ENCODE measurements at places on chromosomes 11 and 22. TPM values are rescaled to one million over a fixed set of nuclear protein-coding genes. Genes with fewer than 3 reads are reported as not detected.

Gene CHST1
- not detected for total RNA-seq

Gene VSTM5
- not detected for total RNA-seq

Gene SLC22A8
- total RNA-seq: not detected

Gene SOX10
- total RNA-seq: not detected

Gene MS4A5
- total RNA-seq: not detected

DNA sequence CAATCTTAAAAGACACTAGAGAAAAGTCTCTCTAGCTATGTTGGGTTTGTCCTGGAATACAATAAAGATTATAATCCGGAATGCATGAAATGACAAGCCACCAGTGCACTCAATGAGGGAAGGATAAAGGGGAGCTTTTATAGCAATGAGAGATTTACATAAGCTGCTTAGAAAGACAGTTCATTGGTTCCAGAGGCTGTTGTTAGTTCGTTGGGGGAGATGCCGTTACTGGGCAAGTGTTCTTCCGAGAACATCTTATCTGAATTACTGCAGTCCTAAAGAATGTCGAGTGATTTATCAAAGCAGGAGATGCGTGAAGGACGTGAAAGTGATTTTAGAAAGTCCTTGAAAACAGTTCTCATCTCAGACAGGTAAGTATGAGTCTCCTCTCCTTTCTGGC is 33.6 kb downstream of the SYN3 start:
- no peak for DNase-seq
- H3K4me3 ChIP-seq: no peak overlapping the region
- H3K36me3 ChIP-seq: no peaks in the 10 kb centered on the region
- no peak overlapping the region for H3K27ac ChIP-seq
- H3K27me3 ChIP-seq: peaks cover 5% of the 10 kb centered on the region

- H3K27ac ChIP-seq: peak overlapping the region; percentile 56
- peak overlapping the region; percentile 27 for H3K4me3 ChIP-seq
- peak; percentile 79 for DNase-seq
- H3K27me3 ChIP-seq: no peaks in the 10 kb centered on the region
- H3K36me3 ChIP-seq: no peaks in the 10 kb centered on the region
- H3K4me1 ChIP-seq: peaks cover 20% of the 10 kb centered on the region
These were observed 5.9 kb downstream of the LMNTD2 start for GRCh38 chr11:554428-555226.

GRCh38 chr11:129580278-129580677 is 204.6 kb downstream of the BARX2 start:
- no peaks in the 10 kb centered on the region for H3K36me3 ChIP-seq
- no peak overlapping the region for H3K4me3 ChIP-seq
- no peak overlapping the region for H3K27ac ChIP-seq

DNA sequence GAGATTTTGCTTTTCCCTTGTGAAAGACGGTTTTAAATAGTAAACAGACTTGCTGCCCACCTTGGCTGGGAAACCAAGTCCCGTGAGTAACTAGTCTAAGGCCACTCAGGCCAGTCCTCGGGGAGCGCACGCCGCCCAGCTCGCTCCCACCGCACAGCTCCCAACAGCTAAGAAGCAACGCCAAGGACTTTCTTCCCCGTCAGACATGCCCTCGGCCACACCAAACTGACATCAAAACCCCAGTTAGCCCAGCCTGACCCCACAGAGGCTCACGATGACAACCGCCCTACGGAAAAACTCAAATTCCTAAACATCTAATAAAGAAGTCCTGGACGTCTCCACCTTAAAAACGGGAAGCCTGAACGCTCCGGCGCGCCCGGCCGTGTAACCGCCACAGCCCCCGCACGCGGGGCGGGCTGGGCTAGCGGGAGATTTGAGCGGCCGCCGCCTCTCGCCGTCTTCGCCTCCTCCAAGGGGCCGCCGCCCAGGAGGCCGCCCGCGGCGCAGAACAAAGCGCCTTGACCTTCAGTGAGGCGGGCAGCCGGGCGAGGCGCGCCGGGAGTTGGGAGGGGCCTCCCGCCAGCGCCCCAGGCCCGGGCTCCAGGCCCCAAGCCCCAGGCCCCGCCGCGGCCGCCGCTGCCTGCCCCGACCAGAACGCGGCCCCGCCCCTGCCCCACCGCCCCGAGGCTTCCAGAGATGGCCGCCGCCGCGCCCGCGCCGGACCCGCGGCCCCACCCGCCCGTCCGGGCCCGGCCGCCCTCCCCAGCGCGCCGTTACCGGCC is 486 bp downstream of the NAP1L4 start:
- H3K4me3 ChIP-seq: peak overlapping the region; percentile 52
- peak overlapping the region; percentile 84 for H3K27ac ChIP-seq
- DNase-seq: no peak
- no peaks in the 10 kb centered on the region for H3K27me3 ChIP-seq
- H3K36me3 ChIP-seq: peaks cover 32% of the 10 kb centered on the region

GRCh38 chr22:33380789-33381530 is 322.8 kb upstream of the SYN3 start:
- no peak overlapping the region for H3K4me3 ChIP-seq
- H3K36me3 ChIP-seq: no peaks in the 10 kb centered on the region
- no peaks in the 10 kb centered on the region for H3K4me1 ChIP-seq
- no peaks in the 10 kb centered on the region for H3K27me3 ChIP-seq

DNA sequence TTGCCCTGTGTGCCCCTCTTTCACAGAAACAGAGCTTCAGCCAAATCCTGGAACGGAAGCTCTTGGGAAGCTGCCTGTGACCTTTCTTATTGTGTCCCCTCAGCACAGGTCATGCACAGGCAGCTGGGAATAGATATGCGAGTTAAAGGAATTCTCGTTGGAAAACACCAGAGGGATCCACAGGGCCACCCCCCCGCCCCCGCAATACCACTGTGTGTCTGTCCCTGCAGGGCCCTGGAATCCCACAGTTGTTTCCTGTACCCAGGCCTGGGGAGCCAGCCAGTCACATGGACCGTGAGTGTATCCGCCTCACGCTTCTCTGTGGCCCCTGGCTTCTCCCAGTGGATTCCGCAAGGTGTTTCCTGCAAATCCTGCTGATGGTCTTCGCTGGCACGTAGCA is 29.0 kb downstream of the TIMP3 start:
- no peaks in the 10 kb centered on the region for H3K4me1 ChIP-seq
- H3K36me3 ChIP-seq: no peaks in the 10 kb centered on the region
- H3K27me3 ChIP-seq: peaks cover 3% of the 10 kb centered on the region
- no peak overlapping the region for H3K27ac ChIP-seq
- no peak for DNase-seq

DNA sequence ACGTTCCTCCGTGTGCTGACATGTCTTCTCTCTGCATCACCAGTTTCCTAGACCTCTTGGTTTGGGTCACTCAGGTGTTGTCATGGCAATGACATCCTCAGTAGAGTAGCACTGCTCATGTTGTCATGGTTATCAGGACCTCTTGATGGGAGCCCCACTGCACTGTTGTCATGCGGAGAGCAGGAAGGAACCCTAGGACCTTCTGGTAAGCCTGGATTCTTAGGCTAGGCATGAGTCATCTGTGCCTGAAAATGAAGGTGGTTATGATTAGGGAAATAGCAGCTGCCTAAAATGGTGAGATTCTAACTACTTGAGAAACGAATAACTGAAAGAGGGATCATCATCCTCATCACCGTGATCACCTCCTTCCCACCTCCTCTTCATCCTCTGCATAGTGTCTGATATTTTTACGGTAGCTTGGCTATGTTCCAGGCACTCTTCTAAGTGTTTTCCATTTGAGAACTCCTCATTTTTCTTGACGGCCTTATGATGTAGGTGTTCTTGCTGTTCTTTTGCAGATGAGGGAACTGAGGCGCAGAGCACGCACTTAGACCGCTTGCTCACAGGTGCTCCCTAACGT is 858.4 kb downstream of the NTM start:
- H3K27ac ChIP-seq: no peak overlapping the region
- H3K4me1 ChIP-seq: no peaks in the 10 kb centered on the region
- no peaks in the 10 kb centered on the region for H3K36me3 ChIP-seq
- no peak for DNase-seq
- H3K27me3 ChIP-seq: no peaks in the 10 kb centered on the region

DNA sequence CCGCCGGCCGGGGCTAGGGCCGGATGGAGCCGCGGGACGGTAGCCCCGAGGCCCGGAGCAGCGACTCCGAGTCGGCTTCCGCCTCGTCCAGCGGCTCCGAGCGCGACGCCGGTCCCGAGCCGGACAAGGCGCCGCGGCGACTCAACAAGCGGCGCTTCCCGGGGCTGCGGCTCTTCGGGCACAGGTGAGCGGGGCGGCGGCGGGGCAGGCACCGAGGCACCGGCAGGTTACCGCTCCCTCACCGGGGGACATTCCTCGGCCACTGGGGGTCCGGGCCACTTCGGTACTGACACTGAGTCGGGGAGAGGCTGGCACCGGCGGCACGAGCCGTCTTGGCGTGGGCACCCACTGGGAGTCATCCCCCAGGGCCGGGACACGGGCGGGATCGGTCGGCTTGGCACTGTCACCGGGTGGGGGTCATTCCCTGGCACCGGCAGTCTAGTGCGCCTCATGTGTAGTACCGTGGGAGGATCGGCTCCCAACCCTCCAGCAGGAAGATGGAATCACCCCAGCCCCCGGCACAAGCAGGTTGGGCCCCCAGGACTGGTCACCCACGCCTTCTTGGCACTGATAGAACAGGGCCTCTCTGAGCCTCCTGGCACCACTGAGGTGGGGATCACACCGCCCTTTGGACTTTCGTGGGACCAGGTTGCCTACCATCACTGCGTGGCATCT is 511 bp downstream of the DGKZ start:
- H3K27me3 ChIP-seq: no peaks in the 10 kb centered on the region
- peaks cover 30% of the 10 kb centered on the region for H3K4me1 ChIP-seq
- peak overlapping the region; percentile 77 for H3K4me3 ChIP-seq
- peak overlapping the region; percentile 65 for H3K27ac ChIP-seq
- DNase-seq: no peak
- H3K36me3 ChIP-seq: peaks cover 36% of the 10 kb centered on the region

DNA sequence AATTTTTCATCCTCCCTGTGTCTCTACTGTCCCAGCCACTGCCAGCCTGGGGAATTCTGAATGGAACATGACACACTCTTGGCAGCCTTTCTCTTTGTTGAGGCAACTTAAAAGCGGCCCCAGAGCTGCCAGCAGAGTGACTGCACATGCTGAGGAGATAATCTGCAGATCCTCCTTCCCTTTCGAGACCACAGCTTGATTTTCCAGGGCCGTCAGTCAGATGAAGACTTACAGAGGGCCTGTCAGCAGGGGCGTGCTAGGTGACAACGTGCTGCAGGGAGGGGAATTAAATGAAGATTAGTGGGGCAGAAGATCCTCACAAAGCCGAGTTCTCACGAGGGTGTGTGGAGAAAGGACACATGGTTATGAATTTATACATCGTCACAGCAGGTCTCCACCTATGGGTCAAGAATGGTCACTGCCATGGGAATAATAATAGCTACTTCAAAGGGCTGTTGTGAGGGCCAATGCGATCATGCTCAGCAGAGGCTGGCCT is 193.5 kb upstream of the PITPNB start:
- peak; percentile 28 for DNase-seq
- H3K36me3 ChIP-seq: no peaks in the 10 kb centered on the region
- no peak overlapping the region for H3K27ac ChIP-seq
- no peak overlapping the region for H3K4me3 ChIP-seq

DNA sequence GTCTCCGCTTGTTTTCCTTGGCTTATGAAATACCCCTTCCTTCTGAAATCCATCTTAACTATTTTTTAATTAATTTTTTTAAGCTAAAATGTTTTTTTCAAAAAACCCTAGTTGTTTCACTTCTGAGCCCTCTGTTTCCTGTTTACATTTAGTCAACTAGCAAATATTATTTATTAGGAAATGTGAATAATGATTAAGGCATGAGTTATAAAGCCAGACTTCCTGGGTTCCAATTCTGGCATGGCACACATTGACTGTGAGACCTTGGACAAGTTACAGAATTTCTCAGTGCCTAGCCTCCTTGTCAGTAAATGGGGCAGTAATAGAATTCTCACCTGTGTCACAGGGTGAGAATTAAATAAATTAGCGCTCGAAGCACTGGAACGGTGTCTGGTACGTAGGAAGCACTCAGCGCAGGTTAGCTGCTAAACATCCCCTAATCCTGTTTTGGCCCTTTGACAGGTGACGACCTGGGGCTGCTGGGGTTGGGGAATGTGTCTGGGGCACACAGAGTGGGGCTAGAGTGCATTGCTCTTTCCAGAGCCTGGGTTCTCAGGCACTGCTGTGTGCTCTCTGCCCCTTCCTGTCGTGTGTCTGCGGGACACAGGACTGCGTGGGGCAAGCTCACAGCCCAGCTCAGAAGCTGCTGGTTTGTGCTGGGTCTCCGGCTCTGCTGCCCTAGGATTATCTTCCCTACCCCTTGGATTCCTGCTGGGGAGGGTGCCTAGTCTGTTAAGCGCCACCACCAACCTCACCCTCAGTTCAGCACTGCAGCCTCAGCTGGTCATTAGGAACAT is 13.1 kb downstream of the PANX1 start:
- H3K4me1 ChIP-seq: peaks cover 15% of the 10 kb centered on the region
- H3K27ac ChIP-seq: peak overlapping the region; percentile 76
- DNase-seq: no peak
- H3K36me3 ChIP-seq: no peaks in the 10 kb centered on the region

- H3K27me3 ChIP-seq: peaks cover 56% of the 10 kb centered on the region
- no peak for DNase-seq
- H3K4me1 ChIP-seq: no peaks in the 10 kb centered on the region
- no peak overlapping the region for H3K4me3 ChIP-seq
- H3K36me3 ChIP-seq: no peaks in the 10 kb centered on the region
- H3K27ac ChIP-seq: no peak overlapping the region
These were observed 4.1 kb downstream of the IGF2 start for GRCh38 chr11:2135018-2135569.

DNA sequence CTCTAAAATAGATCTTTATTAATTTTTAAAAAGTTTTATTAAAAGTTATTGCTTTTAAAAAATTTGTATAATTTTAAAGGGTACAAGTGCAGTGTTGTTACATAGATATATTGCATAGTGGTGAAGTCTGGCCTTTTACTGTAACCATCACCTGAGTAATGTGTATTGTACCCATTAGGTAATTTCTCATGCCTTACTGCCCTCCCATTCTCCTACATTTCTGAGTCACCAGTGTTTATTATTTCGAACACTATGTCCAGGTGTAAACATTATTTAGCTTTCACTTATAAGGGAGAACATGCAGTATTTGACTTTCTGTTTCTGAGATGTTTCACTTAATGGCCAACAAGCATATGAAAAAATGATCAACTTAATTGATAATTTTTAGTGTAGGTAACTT is 2.3 kb downstream of the OR51G1 start:
- H3K4me1 ChIP-seq: no peaks in the 10 kb centered on the region
- H3K4me3 ChIP-seq: no peak overlapping the region
- no peak overlapping the region for H3K27ac ChIP-seq
- peaks cover 10% of the 10 kb centered on the region for H3K27me3 ChIP-seq

- H3K36me3 ChIP-seq: peaks cover 36% of the 10 kb centered on the region
- H3K4me3 ChIP-seq: no peak overlapping the region
- H3K27me3 ChIP-seq: no peaks in the 10 kb centered on the region
- H3K4me1 ChIP-seq: peaks cover 80% of the 10 kb centered on the region
These were observed 3.6 kb downstream of the LRFN4 start for GRCh38 chr11:66860449-66860831.

GRCh38 chr22:36239150-36239400 is 252 bp downstream of the APOL2 start:
- H3K27me3 ChIP-seq: no peaks in the 10 kb centered on the region
- H3K27ac ChIP-seq: peak overlapping the region; percentile 87
- DNase-seq: no peak
- peaks cover 4% of the 10 kb centered on the region for H3K4me1 ChIP-seq
- H3K36me3 ChIP-seq: peaks cover 3% of the 10 kb centered on the region

- no peaks in the 10 kb centered on the region for H3K4me1 ChIP-seq
- no peak for DNase-seq
- H3K36me3 ChIP-seq: no peaks in the 10 kb centered on the region
- H3K27ac ChIP-seq: no peak overlapping the region
- no peak overlapping the region for H3K4me3 ChIP-seq
These were observed 99.7 kb downstream of the RRAS2 start for GRCh38 chr11:14259186-14259784.

Data from K562 (cell line).